NCI-H748 treated with DMSO at 0.1 percent for 48 hours (cell line): ENCODE measurements at places on chromosomes 1 and 21.
A peak's percentile ranks its signal among the peaks of the same experiment; 100 is the strongest.

- DNase-seq: no peak
Measured at GRCh38 chr1:150151291-150152181, 1.8 kb downstream of the PLEKHO1 start.

DNA sequence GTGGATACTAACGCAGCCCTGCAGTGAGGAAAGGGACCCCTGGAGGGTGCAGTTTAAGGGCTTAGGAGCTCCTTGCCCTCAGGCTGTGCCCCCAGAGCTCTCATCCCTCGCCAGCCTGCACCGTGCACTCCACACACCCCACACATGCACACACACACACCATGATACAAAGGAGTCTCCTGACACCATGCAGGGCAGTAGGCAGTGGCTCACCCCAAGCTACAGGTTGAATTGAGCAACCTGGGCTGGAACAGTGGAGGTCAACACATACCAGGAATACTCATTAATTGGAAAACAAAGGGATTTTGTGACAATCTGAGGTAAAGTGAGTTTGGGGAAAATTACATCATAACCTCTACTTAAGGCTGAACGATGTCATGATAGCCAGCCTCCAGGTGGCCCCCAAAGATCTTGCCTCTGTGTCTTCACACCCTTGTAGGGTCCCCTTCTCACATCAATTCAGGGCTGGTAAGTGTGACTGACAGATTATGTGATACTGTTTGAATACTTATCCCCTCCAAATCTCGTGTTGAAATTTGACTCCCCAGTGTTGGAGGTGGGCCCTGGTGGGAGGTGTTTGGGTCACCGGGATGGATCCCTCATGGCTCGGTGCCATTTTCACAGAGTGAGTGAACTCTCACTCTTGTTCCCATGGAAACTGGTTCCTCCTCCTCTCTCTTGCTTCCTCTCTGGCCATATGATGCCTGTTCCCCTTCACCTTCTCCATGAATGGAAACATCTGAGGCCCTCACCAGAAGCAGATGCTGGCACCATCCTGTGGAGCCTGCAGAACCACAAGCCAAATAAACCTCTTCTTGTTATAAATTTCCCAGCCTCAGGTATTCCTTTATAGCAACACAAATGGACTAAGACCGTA, 111.0 kb upstream of the RAB4A start:
- DNase-seq: peak; percentile 7

GRCh38 chr1:91552091-91552490, 51.4 kb downstream of the CDC7 start:
- DNase-seq: no peak

DNA sequence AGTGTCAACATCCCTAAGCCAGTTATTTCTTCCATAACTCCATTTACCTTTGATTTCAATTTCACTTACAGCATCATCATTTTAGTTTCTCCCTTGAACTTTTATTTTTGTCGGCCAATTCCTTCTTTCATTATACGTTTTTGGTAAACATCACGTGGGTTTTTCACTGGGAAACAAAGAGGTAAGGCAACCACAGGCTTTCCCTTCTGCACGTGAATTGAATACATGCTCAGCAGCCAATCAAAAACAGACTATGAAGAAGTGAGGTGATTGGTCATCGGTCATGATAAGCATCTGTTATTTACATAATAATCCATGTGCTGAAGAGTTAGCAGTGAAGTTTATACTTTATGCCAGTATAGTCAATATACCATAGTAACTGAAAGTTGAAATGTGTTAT, 98.7 kb downstream of the NCAM2 start:
- DNase-seq: peak; percentile 71

GRCh38 chr1:167819849-167820683, 93.9 kb downstream of the ADCY10 start:
- DNase-seq: peak; percentile 17

- DNase-seq: peak; percentile 98
Measured at GRCh38 chr1:118116909-118117308, 68.1 kb downstream of the SPAG17 start.

DNA sequence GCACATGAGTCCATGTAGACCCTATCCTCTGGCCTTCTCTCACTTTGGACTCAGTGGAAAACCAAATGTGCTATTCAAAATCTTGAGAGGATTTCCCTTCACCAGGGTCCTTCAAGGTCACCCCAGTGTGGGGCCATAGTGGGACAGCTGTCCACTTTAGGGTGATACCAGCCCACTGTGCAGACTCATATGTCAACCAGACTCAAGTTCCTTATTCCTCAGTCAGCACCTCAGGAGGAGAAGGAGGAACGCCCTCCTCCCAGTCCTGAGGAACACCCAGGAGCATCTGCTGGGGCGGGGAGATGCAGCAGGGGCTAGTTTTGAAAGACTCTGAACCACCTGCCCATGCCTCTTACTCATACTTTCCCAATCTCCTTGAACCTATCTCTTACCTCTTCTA, 340.9 kb downstream of the MATN1 start:
- no peak for DNase-seq

GRCh38 chr21:36422279-36423098, 37.3 kb downstream of the CHAF1B start:
- DNase-seq: no peak

- DNase-seq: no peak
Measured at GRCh38 chr1:168614235-168614634, 37.8 kb downstream of the XCL1 start.

DNA sequence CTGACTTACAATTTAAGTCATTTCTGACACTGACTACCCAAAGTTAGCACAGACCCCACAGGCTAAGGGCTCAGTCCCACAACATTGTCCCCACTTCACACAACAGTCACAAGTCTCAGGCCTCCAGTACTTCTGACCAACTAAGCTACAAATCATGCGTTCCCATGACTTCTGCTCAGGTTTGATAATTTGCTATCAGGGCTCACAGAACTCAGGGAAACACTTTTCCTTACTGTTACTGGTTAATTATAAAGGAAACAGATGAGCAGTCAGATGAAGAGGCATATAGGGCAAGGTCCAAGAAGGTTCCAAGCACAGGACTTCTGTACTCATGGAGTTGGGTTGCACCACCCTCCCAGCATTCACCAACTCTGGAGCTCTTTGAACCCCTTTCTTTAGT, 151.2 kb upstream of the TNR start:
- no peak for DNase-seq
